ENCODE measurements at places on chromosomes 3 and 15. TPM values are rescaled to one million over a fixed set of nuclear protein-coding genes. Genes with fewer than 3 reads are reported as not detected.

The SAMD7 gene
- not detected for total RNA-seq

The CKMT1A gene
- total RNA-seq = 4.4 TPM

The SLCO2A1 gene
- total RNA-seq = 134 TPM

The GMNC gene
- not detected for total RNA-seq

The ADAMTS7 gene
- total RNA-seq = 42.5 TPM

The ANKUB1 gene
- not detected for total RNA-seq

The ENTPD3 gene
- 0.29 TPM for total RNA-seq

The KCNMB3 gene
- 2.6 TPM for total RNA-seq

The RTP1 gene
- total RNA-seq = not detected

The SEMA6D gene
- total RNA-seq = 48.7 TPM

The GPR27 gene
- total RNA-seq = 7.9 TPM

The FMN1 gene
- total RNA-seq = 1.2 TPM

The GRIP2 gene
- total RNA-seq = 0.77 TPM

The GP5 gene
- total RNA-seq = not detected

The A4GNT gene
- total RNA-seq = not detected

The SAMMSON gene
- not detected for total RNA-seq

The APOD gene
- total RNA-seq = not detected

The APEH gene
- 216 TPM for total RNA-seq

The ATP13A5 gene
- total RNA-seq = 0.43 TPM

The RBSN gene
- 21.2 TPM for total RNA-seq
